ENCODE measurements at places on chromosomes 3 and 15.

DNA sequence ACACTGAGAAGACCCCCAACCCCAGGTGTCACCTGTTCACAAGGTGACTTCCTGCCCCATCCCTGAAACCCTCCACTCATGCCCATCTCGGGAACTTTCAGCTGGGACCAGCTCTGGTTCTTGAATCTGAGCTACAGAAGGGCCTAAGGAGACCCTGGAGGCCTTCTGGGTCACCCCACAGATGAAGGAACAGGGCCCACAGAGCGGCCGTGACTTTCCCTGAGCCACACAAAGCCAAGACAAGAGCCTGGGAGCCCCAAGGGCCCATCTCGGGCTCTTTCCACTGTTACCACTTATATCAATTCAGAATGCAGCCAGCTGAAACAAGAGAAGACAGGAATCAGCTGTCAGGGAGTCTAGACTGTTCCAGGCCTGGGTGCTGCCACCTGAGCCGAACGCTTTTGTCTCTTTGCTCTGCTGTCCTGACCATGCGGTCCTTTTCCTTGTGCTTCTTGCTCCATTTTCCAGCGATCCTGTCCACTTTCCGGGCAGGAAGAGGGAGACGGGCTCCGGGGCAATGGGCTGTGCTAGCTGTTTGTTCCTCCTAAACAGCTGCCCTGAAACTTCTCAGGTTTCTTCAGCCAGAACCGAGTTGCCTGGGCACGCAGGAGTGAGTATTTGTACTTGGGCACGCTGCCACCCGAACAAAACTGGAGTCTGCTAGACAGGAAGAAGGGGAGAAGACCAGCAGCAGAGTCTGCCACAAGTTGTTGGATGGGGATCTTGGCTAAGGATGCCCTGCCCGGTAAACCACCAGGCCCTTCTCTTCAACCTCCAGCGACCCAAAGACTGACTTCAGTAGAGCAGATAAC, 28.0 kb upstream of the PIGZ start:
- peak; percentile 82 for DNase-seq

- no peak for DNase-seq
These were observed 48.1 kb downstream of the PLCL2 start for GRCh38 chr3:16932877-16933276.

- DNase-seq, result no peak
These were observed 35.2 kb downstream of the ZNF710 start for GRCh38 chr15:90036343-90036742.

- no peak for DNase-seq
These were observed 277.7 kb upstream of the ZNF717 start for GRCh38 chr3:76063019-76063418.

DNA sequence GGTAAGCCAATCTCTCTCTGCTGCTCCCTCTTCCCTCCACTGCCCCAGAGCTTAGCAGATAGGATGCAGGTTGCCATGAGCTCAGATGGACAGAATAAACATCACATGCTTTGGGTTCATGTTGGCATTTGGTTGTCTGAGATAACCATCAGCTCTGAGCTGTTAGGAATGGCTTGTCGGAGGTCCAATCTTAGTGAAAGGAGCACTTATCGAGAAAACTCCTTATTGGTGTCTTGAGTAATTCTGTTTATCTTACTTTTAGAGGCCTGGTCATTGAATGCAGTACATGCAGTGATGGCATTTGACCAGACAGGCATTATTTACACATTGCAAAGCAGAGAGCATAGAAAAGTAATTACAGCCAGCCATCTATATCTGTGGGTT, 99.7 kb downstream of the CEMIP start:
- no peak for DNase-seq

DNA sequence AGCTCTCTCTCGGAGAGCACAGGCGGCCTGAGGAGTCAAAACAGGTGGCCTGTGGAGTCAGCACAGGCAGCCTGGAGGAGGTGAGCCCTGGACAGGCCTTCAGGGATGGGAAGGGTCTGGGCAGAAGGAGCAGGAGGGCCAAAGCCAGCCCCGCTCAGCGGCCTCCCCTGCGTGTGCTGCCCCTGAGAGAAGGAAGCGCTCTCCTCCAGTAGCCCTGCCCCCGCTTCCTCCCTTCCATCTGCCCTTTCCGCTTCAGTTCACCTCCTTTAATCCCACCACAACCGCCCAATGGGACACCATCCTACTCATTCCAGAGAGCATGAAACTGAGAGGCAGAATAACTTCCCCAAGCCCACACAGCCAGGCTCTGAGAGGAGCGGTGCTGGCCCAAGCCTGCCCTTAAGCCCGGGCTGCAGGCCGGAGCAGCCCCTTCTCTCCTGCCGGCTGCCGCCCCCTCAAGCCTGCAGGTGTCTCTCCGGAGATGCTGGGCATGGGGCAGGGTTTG, 3.2 kb upstream of the NR2E3 start:
- DNase-seq, result no peak

GRCh38 chr3:108293858-108294257, 2.5 kb upstream of the HHLA2 start:
- DNase-seq, result no peak

DNA sequence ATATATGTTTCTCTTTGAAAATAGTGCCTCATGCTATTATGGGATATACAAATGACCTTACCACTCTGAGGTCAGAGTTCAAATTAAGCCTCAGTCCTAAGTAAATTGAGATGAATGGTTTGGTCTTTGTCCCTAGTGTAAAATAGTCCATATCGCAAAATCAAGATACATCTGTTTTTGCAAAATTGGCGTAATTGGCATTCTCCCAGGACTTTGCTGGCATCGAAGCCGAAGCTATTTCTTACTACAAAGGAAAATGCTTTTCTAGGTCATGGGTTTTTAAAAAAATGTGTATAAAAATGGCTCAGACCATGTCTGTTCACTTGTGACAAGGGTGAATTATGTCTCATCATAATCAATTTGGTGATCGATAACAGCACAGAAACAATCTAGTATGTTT, 25.9 kb downstream of the ROBO2 start:
- no peak for DNase-seq

GRCh38 chr15:42608110-42608531, 32.7 kb downstream of the STARD9 start:
- DNase-seq, result no peak

DNA sequence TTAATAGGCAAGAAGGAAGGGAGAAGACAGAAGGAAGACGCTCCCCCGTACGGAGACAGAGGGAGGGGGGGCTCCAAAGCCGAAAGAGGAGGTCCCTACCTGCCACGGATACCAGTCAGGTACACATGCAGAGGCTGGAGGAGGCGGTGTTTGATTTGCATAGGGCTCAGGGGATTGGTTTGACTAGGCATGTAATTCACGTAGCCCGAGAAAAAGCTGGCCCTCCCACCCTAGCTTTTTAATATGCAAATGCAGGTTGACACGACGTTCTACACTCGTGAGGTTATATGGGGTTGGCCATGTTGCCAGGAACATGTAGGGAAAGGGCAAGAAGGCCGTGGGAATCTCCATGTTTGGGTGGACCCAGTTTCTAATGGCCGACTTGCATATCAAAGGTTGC, 29.8 kb downstream of the ZNF592 start:
- DNase-seq, result no peak

- no peak for DNase-seq
These were observed 71.0 kb downstream of the SLMAP start for GRCh38 chr3:57826952-57827723.

DNA sequence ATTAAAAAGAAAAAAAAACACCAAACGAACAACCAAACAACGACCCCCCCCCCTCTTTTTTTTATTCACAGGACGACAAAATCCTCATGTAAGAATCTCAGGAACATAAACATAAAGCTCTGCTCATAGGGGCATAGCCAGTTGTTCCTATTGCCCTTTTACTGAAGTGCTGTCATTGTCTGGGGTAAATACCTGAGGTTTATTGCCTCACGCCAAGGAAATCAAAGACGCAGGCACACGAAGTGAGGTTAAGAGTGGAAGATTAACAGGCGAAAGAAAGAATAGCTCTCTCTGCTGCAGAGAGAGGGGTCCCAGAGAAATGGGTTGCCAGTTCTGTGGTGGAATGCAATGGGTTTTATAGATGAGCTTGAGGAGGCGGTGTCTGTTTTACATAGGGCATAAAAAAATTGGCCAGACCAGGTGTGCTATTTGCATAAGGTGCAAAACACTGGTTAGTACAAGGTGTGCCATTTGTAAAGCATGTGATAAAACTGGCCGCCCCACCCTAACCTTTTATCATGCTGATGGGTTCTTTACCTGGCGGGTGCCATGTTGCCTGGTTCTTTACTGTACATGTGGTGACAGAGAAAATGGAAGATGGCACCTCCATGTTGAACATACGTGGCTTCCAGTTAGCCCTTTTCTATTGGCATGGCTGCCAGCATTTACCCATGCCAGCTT, 257.6 kb upstream of the ZPLD1 start:
- no peak for DNase-seq
